ENCODE measurements at places on chromosomes 3 and 15.

GRCh38 chr3:105791919-105792786 lies 76.7 kb downstream of the CBLB start:
- DNase-seq, result peak; percentile 97

GRCh38 chr3:43022121-43022520 lies 43.0 kb downstream of the GASK1A start:
- no peak for DNase-seq

GRCh38 chr3:126121632-126122031 lies 37.7 kb upstream of the SLC41A3 start:
- no peak for DNase-seq

DNA sequence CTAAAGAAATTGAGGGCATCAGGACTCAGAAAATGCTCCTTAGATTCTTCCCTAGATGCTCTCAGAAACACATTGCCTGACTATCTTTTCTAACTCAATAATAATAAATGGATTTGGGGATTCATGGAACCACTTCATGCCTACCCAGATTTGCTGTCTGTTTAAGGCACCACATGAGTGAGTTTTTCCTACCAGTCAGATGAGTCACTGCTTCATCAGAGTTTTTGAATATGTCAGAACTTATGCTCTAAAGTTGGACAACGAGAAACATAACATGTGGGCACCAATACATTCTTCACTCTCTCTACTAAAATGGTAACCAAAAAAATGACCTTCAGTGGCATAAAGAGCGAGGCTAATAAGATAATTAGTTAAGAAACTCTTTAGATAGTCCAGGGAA lies 1135.1 kb downstream of the TUSC7 start:
- peak; percentile 24 for DNase-seq

GRCh38 chr3:194485881-194486539 lies 792 bp downstream of the ATP13A3 start:
- DNase-seq, result no peak

- no peak for DNase-seq
Observed at GRCh38 chr3:186784820-186785494, 1.6 kb downstream of the EIF4A2 start.

DNA sequence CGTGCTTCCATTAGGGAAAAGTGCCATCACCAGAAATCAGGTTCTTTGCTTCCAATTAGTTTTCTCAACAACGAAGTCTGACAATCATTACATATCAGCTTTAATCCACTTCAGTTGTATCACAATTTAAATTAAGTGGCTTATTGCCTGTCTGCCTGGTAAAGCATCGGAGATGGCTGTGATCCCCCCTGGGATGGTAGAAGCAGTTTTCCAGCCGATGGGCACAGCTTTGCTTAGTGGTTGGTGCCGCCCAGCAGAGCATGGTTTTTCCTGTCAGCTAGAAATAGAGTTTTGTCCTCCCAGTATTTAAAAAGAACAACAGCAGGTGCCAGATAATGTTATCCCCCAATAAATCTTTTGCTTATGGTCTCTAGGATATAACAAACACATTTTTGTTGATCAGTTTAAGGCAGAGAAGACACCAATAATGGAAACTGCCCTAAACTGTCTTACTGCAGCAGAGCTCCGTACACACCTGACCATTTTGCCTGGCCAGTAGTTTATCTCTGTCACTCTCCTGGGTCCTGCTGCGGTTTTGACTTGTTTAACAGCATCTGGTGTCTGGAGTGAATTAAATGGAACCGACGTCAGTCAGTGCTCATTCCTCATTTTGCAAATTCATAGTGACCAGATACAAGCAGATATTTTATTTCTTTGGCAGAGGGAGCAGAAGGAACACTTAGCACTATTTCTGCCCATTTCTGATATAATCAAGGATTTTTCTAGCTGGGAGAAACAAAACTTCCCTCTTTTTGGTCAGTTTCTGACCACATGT lies 79.1 kb downstream of the SLC49A4 start:
- no peak for DNase-seq

DNA sequence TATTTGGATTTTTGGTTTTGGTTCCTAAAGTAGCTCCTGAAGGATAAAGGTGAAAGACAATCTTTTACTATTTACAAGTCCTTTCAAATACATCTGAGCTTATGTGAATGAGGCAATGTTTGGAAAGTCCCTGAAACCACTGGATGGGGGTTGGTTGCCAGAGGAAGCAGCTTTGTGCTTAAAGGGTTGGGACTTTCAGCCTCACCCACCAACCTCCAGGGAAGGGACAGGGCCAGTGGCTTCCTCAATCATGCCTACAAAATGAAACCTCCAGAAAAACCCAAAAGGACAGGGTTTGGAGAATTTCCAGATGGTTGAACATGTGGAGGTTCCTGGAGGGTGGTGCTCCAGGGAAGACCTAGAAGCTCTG lies 20.9 kb upstream of the ABHD17C start:
- DNase-seq, result no peak

- DNase-seq, result no peak
Observed at GRCh38 chr3:101888653-101889052, 39.3 kb downstream of the NFKBIZ start.

- DNase-seq, result no peak
Observed at GRCh38 chr15:68154923-68155559, 50.1 kb downstream of the CALML4 start.

- no peak for DNase-seq
Observed at GRCh38 chr3:72042397-72043203, 257.7 kb upstream of the PROK2 start.

DNA sequence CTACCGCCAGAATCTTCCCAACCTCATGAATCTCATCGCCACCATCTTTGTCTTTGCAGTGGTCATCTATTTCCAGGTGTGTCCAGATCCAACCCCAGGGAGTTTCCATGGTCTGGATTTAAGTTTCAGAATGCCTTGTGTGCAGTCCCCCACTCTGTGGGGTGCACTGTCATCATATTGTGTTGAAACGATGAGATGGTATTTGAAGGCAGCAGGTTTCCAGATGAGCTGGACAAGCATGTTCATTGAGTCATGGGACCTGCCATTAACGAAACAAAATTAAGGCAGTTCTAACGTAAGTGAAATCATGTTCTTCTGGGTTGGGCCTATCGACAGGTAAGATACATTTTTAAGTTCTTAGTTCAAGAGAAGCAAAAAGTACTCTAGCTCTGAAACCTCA lies 12.7 kb downstream of the SEC61A1 start:
- DNase-seq, result no peak

- DNase-seq, result no peak
Observed at GRCh38 chr15:77503240-77503639, 82.6 kb downstream of the HMG20A start.

GRCh38 chr3:150376001-150376848 lies 31.9 kb upstream of the TSC22D2 start:
- no peak for DNase-seq

- DNase-seq, result peak; percentile 49
Observed at GRCh38 chr3:129316248-129317013, 37.8 kb downstream of the HMCES start.

- no peak for DNase-seq
Observed at GRCh38 chr15:28911310-28911931, 25.6 kb downstream of the APBA2 start.

GRCh38 chr3:72891053-72891855 lies 3.4 kb downstream of the GXYLT2 start:
- DNase-seq, result peak; percentile 92
